Heart left ventricle (tissue), 16 donors: ENCODE measurements at places on chromosomes 1 and 21. TPM values are rescaled to one million over a fixed set of nuclear protein-coding genes. Genes with fewer than 3 reads are reported as not detected.

The ENSA gene
- polyA plus RNA-seq = 122 TPM

The GIPC2 gene
- polyA plus RNA-seq = 2.5 TPM

The KCNC4 gene
- 2.4 TPM for polyA plus RNA-seq

The MROH9 gene
- not detected for polyA plus RNA-seq

The TMEM82 gene
- polyA plus RNA-seq = not detected

The ITGB3BP gene
- polyA plus RNA-seq = 5.8 TPM

The ALX3 gene
- polyA plus RNA-seq = not detected

The ZFP69B gene
- polyA plus RNA-seq = 0.42 TPM

The DAB1 gene
- 2.2 TPM for polyA plus RNA-seq

The DIRAS3 gene
- 3.8 TPM for polyA plus RNA-seq

The MINDY1 gene
- 18.5 TPM for polyA plus RNA-seq

The TDRD5 gene
- not detected for polyA plus RNA-seq

The CAMK2N1 gene
- polyA plus RNA-seq = 5.7 TPM

The TRIM46 gene
- polyA plus RNA-seq = not detected

The DYNLT5 gene
- 1.7 TPM for polyA plus RNA-seq

DNA sequence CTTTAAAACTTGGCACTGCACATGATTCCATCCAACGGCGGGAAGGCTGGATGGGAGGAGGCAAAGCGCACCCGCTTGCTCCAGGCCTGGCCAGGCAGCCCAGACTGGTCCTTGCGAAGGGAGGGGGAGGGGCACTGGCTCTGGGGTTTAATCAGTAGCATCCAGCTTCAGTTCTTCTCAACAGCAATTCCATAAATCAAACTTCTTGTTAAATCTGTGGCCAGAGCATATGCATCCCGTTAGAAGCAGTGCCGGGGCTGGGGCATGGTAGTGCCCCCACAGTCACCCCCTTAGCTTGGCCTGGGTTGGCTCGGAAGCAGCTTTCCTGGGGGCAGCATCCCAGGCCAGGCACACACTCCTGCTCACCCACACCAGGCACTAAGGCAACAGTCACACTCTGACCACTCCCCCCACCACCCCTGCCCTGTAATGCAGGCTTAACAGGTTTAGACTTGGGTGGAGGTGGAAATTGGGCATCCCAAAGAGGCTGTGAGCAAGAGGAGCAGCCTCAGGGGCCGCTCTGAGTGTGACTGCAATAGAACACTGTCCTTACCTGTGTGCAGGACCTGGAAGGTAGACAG, 94.1 kb upstream of the CASZ1 start:
- DNase-seq = no peak

- DNase-seq = peak; percentile 25
Measured at GRCh38 chr21:45990741-45991605, 9.4 kb downstream of the COL6A1 start.

DNA sequence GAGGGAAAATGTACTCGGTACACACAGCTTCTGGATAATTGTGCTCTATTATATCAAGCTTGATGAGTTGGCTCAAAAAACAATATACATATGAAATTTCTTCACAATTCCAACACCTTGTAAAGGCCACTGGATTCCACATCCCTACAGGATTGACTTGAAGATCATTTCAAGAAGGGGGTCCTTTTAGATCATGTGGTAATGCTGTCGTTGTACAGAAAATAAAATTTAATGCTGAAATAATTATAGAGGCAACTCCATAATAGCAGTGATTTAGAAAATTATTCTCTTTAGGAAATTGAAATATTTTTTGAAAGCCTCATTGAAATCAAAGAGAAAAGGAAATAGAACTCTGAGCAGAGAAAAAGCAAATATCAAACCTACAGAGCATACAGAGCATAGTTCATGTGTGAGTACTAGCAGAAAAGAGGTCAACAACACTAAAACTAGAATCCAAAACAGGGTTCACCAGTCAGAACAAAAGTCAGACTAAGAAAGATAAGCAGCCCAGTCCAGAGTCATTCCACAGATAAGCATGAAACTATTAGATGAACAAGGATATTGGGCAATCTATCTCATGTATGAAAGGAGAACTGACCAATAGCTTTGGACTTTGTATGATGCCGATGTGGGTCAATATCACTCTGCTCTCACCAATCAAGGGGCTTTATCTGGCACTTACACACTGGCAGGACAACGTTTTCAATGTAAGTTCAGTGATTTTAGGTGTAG, 79.5 kb upstream of the PALMD start:
- no peak for DNase-seq

GRCh38 chr1:169106095-169106920, at the start of gene ATP1B1:
TSS of gene ATP1B1 (plus strand) at chr1:169106690. CDS start at chr1:169106830, 140 bp downstream.
- peak; percentile 94 for DNase-seq

DNA sequence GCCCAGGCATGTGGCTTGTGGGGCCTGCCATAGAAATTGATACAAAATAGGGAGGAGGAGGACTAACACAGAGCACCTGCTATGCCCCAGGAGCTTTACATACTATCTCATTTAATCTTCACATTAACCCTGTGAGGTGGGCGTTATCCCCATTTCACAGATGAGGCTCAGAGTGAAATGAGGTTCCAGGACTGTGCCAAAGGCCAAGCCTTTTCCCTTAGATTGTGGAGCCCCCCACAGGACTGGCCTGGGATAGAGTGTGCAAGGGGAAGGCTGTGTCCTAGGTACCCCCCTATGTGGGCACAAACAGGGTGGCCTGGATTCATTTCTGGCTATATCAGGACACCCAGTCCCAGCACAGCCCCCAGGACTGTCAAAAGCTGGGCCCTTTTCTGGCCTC, 2.2 kb upstream of the DDOST start:
- no peak for DNase-seq

DNA sequence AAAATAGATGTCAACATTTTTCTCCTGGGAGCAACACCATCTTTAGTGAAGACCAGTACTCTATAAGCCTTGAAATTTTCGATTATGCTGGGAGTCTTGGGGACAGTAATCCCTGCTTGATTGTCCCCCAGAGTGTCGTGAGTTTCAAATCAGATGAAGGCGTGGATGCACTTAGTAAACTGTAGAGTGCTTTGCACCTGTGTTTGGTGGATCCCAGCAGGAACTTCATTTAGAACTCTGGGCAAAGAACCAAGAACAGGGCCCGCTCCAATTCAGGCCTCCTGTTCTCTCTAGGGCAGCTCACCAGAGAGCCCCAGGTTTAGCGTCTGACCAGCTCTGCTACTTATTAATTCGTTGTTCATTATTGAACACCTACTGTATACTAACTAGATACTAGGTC, 1.5 kb downstream of the GPX7 start:
- DNase-seq = no peak

- peak; percentile 67 for DNase-seq
Measured at GRCh38 chr1:111754984-111755330, 744 bp upstream of the DDX20 start.

- DNase-seq = no peak
Measured at GRCh38 chr1:154786804-154787570, 83.1 kb downstream of the KCNN3 start.

DNA sequence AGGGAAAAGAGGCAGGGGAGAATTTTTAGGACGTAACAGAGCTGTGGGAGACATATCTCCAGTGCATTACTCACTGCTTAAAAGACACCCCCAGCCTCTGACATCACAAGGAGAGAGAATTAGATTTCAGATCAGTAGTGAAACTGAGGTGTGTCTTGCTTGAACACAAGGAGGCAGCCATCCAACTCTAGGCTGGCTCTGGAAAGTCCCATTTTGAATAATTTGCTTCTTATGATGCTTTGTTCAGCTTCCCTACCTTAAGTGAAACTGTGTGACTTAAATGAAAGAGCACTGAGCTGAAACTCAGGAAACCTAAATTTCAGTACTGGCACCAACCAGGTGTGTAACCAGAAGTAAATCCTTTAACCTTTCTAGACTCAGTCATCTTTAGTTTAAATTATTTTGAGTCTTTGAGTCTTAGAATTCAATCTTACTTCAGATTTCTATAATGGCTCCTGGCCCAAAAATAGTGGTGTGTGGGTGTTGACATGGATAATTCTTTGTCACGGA, 251.6 kb upstream of the SGIP1 start:
- DNase-seq = no peak

- no peak for DNase-seq
Measured at GRCh38 chr1:84385347-84385746, 12.9 kb upstream of the DNASE2B start.

DNA sequence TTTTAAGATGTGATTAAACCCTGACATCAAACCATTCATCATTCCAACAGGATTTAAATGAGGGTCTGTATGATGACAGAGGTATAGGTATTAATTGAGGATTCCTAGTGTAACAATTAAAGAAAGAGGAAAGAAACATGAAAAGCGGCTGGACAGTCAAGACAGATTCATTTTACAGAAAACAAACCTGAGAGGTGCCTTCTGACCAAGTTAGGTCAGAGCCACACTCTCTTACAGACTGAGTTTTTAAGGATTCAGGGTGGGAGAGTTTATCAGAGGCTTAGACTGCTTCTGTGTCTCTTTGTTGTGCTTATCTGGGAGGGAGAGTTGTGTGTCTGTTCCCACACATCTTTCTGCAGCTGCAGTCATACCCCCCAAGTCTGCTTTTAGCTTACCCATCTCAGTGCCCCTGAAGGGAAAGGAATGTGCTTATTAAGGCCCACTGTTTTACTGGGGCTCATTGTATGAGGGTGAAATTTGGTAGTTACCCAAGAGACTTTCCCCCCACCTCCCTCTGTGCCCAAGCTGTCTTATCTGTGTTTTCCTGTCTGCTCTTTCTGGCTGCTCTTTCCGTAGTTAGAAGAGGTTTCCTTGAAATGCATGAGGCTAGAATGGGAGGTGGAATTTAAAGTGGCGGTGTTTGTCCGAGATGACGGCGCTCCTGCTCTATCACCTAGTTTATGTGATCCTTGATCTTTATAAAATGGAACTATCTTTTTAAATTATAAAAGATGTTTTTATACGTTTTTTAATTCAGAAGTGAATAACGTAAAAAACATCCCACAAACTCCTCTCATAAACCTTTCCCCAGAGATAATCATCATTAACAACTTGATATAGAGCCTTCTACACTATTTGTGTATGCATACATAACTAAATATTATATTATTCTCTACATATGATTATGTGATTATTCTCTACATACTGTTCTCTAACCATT, 96.0 kb upstream of the TNFSF4 start:
- no peak for DNase-seq

DNA sequence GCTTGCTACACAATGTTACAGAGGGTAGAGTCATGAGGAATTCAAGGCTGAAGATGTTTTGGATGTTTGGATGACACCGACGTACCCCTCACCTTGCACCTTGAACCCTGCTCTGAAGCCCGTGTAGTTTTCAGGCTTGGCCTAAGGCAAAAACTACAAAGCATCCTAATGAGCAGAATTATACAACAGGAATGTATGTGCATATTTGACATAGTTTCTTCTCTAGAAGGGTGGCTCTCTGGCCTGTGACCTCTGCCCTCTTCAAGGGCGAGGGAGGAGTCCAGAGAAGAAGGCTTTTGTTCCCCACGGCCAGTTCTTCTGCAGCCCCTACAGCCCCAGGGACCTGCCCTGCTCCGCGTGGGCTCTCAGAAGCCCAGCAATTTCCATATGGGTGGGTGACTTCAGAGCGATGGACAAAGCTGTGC, 43.3 kb downstream of the L1TD1 start:
- no peak for DNase-seq

GRCh38 chr1:162840250-162840839, 20.6 kb downstream of the CCDC190 start:
- DNase-seq = no peak

GRCh38 chr1:100296140-100296539, 30.1 kb downstream of the RTCA start:
- no peak for DNase-seq

GRCh38 chr1:68057564-68057963, 7.1 kb upstream of the DIRAS3 start:
- DNase-seq = no peak

DNA sequence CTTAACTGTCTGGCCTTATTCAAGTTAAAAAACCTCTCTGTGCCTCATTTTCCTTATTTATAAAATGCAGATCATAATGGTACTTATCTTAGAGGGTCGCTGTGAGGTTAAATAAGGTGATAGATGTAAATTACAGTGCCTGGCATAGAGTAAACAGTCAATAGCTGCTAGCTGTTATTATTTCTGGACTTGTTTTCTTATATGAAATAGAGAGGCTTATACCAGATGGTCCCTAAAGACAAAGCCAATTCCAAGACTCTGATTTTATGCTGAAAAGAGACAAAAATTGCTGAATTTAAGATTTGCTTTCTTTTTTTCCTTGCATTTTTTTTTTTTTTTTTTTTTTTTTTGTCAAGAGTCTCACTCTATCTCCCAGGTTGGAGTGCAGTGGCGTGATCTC, 10.3 kb downstream of the PBX1 start:
- no peak for DNase-seq

DNA sequence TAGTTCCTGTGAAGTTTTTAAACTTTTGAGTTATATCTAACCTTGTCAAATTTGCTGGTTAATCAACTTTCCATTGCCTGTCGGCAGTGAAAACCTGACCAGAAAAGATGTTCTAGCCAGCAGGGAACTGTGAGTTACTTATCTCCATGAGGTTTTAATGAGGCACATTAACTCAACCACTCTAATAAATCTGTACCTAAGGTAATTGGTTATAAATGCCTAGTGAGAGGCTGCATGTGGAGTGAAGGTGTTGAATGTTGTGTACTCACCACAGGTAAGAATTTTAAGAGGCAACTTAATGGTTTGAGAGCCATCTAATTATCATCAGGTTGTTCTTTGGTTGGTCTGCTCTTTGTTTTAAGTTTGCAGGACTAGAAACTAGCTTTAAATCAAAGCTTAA, 138.4 kb upstream of the LHX8 start:
- no peak for DNase-seq

DNA sequence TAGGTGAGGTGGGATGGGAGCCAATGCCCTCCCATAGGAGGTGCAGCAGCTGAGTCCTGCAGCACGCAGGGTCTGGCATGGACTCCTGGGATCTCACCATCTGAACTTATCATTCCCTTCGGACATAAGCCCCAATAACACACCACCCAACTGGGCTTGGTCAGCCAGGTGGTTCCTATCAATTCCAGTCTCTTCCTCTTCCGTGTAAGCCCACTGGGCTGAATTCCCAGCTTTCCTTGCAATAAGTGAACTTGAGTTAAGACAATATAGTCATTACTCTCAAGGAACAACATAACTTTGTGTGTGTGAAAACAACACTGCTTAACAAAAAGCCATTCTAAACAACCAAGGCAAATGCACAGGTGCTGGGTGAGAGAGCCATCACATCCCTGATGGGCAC, 86.6 kb upstream of the EDN2 start:
- no peak for DNase-seq

GRCh38 chr1:95304803-95305202, 70.8 kb downstream of the RWDD3 start:
- no peak for DNase-seq

GRCh38 chr1:107653765-107654164, 311.2 kb downstream of the VAV3 start:
- DNase-seq = no peak
